ENCODE measurements at places on chromosomes 12 and 14.

GRCh38 chr12:24561882-24562770, 386.8 kb downstream of the BCAT1 start:
- DNase-seq: peak; percentile 28

- no peak for DNase-seq
Observed at GRCh38 chr12:65327207-65328076, 49.0 kb downstream of the MSRB3 start.

- peak; percentile 74 for DNase-seq
Observed at GRCh38 chr12:56687223-56688128, 608 bp downstream of the PTGES3 start.

GRCh38 chr12:25971654-25972041, 13.2 kb downstream of the RASSF8 start:
- DNase-seq: no peak

DNA sequence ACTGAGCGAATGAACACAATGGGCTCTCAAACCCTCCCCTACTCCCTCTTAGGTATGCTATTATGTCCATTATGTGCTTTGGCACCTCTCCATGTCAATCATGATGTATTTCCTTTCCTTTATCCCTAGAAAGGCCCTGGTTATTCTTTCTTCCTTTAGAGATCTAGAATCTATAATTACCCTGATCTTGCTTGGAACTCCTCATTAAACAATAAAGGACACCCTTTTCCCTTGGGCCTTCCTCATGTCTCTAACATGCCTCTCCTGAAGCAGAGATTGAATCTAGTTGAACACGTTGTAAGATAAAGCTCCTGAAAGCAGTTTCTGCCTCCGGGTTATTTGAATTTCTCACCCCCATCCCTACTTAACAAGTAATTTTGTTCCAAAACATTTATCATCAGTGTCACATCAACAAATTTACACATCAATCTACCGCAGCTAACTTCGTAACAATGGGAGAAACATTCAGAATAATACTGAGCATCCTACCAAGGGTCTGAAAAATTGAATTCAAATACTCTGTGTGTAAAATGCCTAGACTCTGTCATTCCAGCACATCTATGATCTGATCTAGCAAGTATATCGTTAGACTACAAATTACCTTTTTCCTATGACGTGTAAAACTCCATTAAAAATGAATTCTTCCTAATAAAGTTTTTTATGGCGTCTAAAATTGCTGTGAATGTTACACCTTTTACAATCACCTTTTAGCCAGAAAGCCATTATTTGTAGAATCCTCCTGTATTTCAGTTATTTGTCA, 5.4 kb downstream of the USP44 start:
- DNase-seq: no peak

- DNase-seq: no peak
Observed at GRCh38 chr14:103186909-103187586, 63.8 kb downstream of the TNFAIP2 start.

- no peak for DNase-seq
Observed at GRCh38 chr12:88419794-88420193, 160.5 kb downstream of the KITLG start.

GRCh38 chr14:33781236-33781635, 169.6 kb downstream of the EGLN3 start:
- no peak for DNase-seq

DNA sequence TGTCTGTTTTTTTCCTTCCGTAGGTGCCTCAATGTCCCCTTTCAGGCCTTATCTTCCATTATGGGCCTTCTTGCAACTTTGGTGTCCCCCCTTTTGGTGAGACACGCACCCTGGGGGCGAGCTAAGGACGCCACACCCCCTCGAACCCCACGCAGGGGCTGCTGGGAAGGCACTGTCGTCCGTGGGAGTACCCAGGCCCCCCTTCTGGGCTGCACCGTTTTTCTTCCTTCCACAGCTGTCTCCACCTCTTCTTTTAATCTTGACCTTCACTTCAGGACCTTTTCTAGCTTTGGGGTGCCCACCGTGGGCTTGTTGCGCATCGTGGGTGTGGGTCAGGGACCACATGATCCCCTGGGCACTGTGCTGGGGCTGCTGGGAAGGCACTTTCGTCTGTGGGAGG, 271.8 kb downstream of the ALG10 start:
- no peak for DNase-seq

DNA sequence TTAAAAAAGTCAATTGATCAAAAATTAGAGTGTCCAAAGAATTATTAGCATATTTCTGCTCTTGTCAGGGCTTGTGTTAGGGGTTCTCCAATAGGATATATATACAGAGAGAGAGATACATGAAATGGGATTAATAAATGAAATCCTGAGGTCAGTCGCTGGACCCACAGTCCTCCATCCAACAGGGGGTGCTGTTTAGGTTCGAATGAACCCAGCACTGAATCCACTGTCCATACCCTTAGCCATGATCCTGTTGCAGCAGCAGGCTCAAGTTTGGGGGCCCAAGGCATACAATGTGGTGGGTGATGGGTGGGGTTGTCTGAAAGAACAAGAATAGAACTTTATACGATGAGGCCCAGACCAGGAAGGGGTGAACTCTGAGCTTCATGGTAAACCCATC, 780 bp upstream of the MYO1H start:
- no peak for DNase-seq

GRCh38 chr14:51620056-51620455, 31.7 kb upstream of the FRMD6 start:
- DNase-seq: no peak

- DNase-seq: no peak
Observed at GRCh38 chr12:4261655-4262054, 11.9 kb upstream of the CCND2 start.

- no peak for DNase-seq
Observed at GRCh38 chr12:646442-647384, 16.5 kb downstream of the NINJ2 start.

DNA sequence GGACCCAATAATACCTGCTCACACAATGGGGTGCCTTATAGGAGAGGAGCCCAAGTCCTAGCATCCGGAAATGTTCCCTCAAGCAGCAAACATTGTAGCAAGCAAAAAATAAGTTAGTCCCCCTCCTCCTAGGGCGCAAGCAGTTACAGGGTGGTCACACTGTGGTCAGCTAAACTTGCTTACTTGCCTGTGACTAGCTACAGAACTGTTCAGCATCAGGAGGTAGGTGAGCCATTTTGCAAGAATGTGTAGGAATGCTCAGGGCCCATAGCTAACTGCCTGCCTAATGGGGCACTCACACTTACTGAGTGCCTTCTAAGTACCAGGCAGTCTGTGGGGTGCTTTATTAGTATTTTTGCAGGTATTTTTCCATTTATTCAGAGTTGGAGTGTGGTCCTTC, 154.6 kb upstream of the GRIN2B start:
- no peak for DNase-seq

- no peak for DNase-seq
Observed at GRCh38 chr12:52019113-52019770, 12.5 kb downstream of the TAMALIN start.

- no peak for DNase-seq
Observed at GRCh38 chr12:94589591-94590001, 60.8 kb downstream of the TMCC3 start.

- no peak for DNase-seq
Observed at GRCh38 chr12:67916266-67916970, 72.8 kb upstream of the IFNG-AS1 start.

GRCh38 chr12:22313286-22313962, 21.1 kb downstream of the ST8SIA1 start:
- DNase-seq: no peak

- DNase-seq: no peak
Observed at GRCh38 chr12:52806169-52806811, 7.6 kb downstream of the KRT4 start.

DNA sequence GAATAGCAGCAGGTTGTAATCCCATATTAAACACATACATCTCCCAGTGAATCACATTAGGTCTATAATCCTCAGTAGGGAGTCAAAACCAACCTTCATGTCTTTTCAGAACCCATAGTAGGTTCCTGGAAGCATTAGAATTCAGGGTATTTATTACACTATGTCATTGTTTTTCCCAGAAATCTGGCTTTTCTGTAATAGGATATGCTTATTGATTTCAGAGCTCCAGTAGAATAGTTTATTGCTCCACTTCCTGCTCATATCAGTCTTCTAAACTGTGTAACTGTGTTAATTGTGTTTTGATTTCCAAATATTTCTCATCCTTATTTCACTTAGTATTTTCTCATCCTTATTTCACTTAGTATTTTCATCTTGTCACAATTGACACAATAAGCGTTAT, 268.0 kb downstream of the CCDC59 start:
- no peak for DNase-seq

DNA sequence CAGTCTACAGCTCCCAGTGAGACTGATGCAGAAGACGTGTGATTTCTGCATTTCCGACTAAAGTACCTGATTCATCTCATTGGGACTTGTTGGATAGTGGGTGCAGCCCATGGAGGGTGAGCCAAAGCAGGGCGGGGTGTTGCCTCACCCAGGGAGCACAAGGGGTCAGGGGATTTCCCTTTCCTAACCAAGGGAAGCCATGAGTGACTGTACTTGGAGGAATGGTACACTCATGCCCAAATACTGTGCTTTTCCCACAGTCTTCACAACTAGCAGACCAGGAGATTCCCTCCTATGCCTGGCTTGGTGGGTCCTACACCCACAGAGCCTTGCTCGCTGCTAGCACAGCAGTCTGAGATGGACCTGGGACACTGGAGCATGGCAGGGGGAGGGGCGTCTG, 21.0 kb upstream of the ABCC9 start:
- no peak for DNase-seq

DNA sequence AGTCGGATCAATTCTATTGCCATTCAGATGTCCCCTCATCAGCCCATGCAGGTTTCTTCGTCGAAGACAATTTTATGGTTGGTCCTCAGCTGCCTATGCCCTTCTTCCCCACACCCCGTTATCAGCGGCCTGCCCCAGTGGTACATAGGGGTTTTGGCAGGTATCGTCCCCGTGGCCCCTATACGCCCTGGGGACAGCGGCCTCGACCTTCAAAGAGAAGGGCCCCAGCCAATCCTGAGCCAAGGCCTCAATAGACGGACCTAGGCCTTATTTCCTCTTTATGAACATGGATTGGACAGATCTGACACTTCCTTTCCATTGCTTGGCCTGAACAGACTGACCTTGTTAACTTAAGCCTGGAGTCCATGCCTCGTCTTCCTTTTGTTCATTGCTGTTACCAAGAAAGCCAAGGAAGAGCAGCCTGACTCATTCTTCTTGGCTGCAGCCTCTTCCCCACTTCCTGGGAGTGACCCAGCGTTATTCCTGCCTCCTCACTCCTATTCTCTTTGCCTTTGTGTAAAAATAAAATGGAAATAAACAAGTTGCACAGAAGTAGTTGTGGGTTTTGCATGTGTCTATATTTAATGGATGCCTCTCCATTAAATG, 156.5 kb upstream of the AMIGO2 start:
- DNase-seq: no peak

DNA sequence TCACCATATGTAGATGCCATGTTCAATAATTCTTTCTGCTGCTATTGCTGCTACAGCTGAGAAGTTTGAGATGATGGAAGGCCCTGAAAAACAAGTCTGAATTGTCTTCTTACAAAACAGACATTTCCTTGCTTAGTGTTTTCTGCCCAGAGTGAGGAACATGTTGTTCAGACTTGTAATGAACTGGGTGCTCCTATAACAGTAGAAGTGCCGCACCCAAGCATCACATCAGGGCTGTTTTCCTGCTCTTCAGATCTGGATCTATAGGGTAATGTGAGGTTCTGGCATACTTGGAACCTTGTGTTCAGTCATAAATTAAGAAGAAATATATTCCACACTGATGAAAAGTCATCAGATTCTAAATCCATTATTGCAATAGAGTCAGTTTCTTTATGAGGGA, 171.9 kb upstream of the DIO2 start:
- no peak for DNase-seq

GRCh38 chr12:13186302-13186701, 10.2 kb upstream of the EMP1 start:
- DNase-seq: no peak

DNA sequence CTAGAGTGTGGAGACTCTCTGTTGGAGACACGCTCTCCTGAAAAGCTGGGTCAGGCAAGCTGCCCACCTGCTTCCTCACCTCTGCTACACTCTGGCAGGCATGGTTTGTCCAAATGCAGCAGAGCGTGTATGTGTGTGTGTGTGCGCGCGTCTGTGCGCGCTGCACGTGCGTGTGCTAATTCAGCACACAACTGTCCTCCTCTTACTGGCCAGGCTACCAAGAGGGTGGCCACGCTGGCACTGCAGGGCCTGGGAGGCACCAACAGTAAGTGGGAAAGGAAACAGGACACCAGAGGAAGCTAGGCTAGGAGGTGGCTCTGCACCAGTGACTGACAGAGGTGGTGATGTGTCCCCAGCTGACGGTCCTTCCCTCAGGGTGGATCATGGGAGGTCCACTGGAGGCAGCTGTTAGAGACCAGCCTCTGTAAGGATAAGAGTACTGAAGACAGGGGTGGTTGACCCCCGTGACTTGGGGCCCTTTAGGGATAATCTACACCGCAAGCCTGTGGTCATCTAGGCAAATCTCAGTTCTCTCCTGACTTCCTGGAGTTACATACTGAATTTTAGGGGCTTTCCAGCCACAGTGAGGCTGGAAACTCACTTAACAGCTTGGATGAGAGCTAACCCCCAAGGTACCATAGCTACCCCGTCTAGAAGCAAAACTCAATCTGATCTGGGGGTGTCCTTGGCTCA, 15.6 kb upstream of the TFCP2 start:
- DNase-seq: no peak

DNA sequence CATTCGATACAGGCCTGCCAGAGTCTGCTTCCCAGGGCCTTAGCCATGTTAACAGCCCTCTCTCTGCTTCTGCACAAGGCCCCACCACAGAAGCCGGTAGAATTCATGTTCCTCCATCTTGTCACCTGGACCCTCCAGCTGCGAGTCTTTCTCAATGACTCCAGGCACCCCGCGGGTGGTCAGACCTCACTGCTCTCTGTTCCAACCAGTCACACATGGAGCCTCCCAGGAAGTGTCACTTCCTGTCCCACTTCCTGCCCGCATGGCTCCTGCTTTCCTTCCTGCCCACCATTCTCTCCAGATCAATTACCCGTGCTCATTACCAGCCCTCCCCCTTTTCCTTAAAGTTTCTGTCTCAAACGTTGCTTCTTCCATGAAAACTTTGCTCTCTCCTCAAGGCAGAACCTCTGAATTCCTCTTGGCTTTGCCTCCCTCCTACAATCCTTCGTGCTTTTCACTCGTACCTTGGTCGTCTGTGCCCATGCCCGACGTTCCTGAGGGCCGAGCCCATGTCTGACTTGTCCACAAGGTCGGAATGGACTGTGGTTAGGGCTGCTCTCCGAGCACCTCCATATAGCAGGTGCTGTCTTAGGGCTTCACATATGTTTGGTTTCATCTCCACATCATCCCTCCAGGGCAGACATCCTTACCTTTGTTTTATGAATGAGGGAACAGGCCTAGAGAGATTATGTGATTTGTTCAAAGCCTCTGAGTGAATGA, 172.1 kb downstream of the TSPAN9 start:
- DNase-seq: no peak

GRCh38 chr12:70468741-70469140, 102.7 kb downstream of the KCNMB4 start:
- no peak for DNase-seq

DNA sequence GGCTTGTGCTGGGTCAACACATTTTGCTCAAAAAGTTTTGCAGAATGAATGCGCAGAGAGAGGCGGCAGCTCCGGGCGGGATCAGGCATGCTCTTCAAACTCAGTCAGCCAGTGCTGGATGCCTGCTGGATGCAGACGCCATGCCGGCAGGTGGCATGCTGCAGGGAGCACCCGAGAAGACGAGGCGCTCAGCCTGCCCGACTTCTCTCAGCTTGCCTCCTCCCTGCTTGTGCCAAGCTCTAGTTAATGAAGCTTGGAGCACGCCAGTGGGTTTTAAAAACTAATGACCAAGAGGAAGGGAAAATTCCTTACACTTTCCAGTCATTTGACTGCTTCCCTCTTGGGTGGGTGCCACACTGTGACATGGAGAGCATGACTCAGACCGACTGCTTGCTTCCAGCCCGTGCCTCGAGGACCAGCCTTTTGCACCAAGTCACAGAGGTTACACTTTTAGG, 39.8 kb downstream of the SLC24A4 start:
- DNase-seq: no peak
